HCT116 (cell line): ENCODE measurements at places on chromosomes 7 and 10. TPM values are rescaled to one million over a fixed set of nuclear protein-coding genes. Genes with fewer than 3 reads are reported as not detected.

DNA sequence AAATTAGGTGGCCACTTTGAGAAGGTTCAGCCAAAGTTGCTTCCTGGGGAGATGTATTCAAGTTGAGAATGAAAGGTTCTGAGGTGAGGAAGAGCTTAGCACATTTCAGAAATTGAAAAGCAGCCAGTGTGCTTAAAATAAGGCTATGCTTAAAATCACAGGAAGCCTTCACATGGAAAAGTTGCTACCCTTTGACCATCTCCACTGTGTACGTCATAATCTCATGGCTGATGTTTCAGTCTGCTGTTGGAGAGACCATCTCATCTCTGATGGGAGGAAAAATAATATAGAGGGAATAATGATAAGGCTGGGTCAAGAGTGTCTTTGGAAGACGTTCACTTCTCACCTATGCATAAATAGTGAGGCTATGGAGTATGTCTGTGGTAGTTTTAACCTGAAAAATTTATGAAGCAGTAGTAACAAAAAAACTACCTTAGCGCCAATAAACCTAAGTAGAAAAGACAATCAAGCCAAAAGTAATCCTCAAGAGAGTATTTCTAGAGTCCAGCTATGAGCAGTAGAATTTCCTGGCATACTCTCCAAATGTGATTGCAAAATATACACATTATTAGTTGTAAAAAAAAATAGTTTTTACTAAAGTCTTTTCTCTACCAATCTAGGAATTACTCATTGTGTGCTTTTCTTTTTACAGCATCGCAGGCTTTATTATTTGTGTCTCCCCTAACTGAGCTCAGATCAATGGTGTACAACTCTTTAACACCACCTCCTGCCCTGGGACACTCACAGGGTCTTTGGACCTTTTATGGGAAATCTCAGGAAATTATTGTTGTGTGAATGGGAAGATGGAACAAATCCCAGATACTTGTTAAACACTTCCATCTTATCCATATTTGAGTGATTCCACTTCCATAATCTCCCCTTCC, 435.2 kb upstream of the LRGUK start:
- no peaks in the 10 kb centered on the region for H3K27me3 ChIP-seq
- no peak overlapping the region for H3K4me3 ChIP-seq
- no peaks in the 10 kb centered on the region for H3K36me3 ChIP-seq
- DNase-seq = no peak
- H3K27ac ChIP-seq = no peak overlapping the region

- H3K36me3 ChIP-seq = no peaks in the 10 kb centered on the region
- peaks cover 10% of the 10 kb centered on the region; the same call in 1 of the 2 replicates for H3K4me1 ChIP-seq
- no peak for DNase-seq
Measured at GRCh38 chr7:27096768-27097514, 1.1 kb upstream of the HOXA1 start.

DNA sequence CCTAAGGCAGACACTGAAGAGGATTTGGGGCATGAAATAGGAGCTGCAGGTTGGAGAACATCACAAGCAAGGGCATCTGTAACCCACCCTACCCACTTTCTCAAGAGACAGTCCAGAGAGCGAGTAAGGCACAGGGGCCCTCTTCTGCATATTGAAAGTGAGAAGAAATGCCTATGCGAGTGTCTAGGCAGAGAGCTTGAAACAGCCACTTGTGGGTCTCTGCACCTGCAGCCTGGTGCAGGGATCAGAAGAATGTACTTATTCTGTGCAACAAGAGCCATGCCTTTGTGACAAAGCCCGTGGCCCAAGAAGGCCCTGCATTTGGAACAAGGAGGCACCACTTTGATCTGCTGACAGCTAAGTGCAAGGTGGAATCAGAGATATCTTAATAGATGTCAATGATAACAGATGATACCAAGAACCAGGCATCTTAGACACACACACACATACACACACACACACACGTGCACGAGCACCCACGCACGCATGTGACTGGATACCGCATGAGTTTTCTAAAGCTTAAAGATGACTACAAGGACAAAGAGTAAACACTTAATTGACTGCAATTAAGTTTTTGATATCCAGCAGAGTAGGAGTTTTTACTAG, 89.3 kb downstream of the NPSR1 start:
- no peak overlapping the region for H3K4me3 ChIP-seq
- no peaks in the 10 kb centered on the region for H3K27me3 ChIP-seq
- H3K36me3 ChIP-seq = no peaks in the 10 kb centered on the region
- DNase-seq = no peak

- H3K4me3 ChIP-seq = no peak overlapping the region
- DNase-seq = no peak
- H3K4me1 ChIP-seq = no peaks in the 10 kb centered on the region
- H3K27ac ChIP-seq = no peak overlapping the region
Measured at GRCh38 chr10:120575411-120575810, 118.4 kb downstream of the PLPP4 start.

DNA sequence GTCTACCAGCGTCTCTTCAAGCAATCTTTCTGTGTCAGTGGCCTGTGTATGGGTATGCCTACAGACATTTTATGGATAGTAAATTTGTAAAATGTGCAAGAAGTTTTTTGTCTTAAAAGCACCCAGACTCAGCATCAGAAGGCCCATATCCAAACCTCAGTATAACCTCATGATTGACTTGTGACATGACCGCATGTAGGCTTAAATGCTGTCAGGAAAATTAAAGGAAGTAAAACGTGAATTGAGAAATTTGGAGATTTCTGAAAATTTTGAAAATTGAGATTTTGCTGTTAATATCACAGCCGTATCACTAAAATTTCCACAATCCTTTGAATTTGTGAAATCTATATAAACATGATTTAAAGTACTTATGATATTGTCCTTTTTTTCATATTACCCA, 410.2 kb downstream of the AUTS2 start:
- no peaks in the 10 kb centered on the region for H3K4me1 ChIP-seq
- no peak overlapping the region for H3K4me3 ChIP-seq
- no peaks in the 10 kb centered on the region for H3K36me3 ChIP-seq
- H3K27ac ChIP-seq = no peak overlapping the region

- H3K36me3 ChIP-seq = peaks cover 25% of the 10 kb centered on the region
- no peaks in the 10 kb centered on the region for H3K27me3 ChIP-seq
- peak overlapping the region; percentile 56 for H3K27ac ChIP-seq
Measured at GRCh38 chr7:121342631-121343030, 13.8 kb downstream of the WNT16 start.

GRCh38 chr7:81213394-81213793, 294.5 kb upstream of the SEMA3C start:
- H3K4me1 ChIP-seq = no peaks in the 10 kb centered on the region
- no peak overlapping the region for H3K27ac ChIP-seq
- no peaks in the 10 kb centered on the region for H3K36me3 ChIP-seq

DNA sequence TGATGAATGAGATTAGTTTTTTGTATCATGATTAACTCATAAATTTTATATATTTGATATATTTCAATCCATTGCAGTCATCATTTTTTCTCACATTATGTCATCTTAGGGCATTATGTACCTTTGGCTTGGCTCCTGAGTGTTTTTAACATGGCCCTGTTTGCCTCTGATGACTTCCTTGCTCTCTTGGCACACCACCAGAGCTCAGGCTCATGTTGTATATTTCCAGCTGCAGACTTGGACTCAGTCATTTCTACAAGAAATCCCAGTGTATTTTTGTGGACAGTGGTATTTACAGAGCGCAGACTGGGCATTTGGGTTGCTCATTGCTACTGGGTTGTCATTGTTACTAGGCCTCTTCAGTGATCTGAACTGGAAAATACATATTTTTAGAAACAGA, 188.5 kb downstream of the ADRA2A start:
- H3K27me3 ChIP-seq = peaks cover 46% of the 10 kb centered on the region
- H3K4me3 ChIP-seq = no peak overlapping the region
- no peaks in the 10 kb centered on the region for H3K36me3 ChIP-seq
- DNase-seq = no peak

DNA sequence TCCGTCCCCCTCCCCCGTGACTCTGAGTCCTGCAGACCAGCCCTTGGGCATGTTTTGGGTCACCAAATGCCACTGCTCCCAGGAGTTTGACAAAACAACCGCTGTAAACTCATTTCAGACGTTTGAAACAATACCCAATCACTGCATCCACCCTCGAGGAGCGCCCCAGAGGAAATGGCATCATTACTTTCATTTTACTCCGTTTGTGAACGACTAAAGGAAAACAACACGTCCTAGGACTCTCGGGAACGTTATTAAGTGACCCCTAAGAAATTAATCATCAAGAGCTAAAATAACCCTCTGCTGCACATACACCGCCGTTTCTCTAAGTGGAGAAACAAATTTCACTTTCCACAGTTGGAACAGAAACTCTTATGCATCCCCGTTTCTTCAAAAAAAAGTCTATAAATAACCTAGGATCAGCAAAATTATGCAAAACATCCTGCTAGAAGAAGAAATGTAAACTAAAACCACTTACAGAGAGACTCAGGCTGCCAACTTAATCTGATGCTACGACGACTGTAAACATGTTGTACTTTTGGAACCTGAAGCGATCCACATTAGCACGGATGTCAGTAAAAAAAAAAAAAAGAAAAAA, 109.9 kb upstream of the EFCAB10 start:
- no peak overlapping the region for H3K4me3 ChIP-seq
- H3K36me3 ChIP-seq = no peaks in the 10 kb centered on the region
- H3K27me3 ChIP-seq = no peaks in the 10 kb centered on the region

Gene HHEX
- total RNA-seq = 11.0 TPM

Gene OGDHL
- 16.3 TPM for total RNA-seq

Gene CTBP2
- 144 TPM for total RNA-seq

Gene ADK
- total RNA-seq = 55.0 TPM

Gene MET
- 200 TPM for total RNA-seq

Gene SHH
- total RNA-seq = 0.32 TPM

Gene SEC31B
- total RNA-seq = 30.9 TPM

Gene FRMPD2
- 0.30 TPM for total RNA-seq
